ENCODE measurements at places on chromosomes 2 and 18.

GRCh38 chr2:125870264-125870663 is 785.7 kb upstream of the GYPC start:
- no peak for DNase-seq

DNA sequence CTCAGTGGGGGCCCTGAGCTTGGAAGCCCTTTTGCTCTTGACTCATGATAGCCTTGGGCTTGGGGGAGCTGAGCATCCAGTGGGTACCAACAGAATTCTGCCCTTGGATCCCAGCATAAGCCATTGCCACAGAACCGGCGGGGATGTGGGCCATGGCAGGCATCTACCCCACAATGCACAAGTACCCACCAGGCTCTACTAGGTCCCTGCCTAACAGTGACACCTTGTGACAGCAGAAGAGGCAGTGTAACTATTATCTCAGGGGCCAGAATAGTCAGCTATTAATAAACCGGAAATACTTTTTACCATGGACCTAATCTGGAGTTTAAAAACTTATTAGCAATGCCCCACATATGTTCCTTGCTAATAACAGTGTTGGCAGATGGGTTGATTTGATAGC is 397.2 kb downstream of the TMEM182 start:
- DNase-seq = no peak

- DNase-seq = no peak
Observed at GRCh38 chr2:135650721-135651120, 90.9 kb upstream of the UBXN4 start.

GRCh38 chr18:48393776-48394175 is 15.4 kb downstream of the ZBTB7C start:
- DNase-seq = no peak

DNA sequence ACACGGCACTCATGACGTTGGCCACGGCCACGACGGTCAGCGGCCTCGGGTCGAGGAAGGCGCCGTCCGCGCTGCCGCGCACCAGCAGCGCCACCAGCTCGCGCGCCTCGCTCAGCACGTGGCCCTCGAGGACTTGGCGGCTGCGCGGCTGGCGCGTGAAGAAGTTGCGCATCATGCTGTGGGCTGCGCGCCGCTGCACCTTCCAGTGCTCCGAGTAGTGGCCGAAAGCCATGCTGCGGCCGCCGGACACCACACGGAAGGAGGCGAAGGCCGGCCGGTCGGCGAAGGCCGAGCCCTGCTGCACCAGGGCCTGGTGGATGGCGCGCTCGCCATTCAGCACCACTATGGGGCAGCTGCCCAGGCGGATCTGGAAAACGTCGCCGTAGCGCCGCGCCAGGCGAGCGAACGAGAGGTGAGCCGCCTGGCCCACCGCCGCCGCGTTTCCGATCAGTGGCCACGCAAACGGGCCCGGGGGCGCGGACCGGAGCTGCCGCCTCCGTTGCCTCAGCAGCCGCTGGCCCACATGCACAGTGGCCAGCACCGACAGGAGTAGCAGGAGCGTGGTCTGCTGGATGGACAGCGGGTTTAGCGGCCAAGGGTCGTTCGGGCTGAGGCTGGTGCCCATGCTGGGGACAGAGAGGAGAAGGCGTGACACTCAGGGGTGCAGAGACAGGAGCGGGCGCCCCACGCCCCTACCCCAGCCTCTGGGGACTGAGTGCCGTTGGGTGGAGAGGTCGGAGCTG is 1.0 kb downstream of the CYP1B1 start:
- no peak for DNase-seq

GRCh38 chr2:224381521-224382279 is 20.2 kb downstream of the FAM124B start:
- DNase-seq = no peak

- no peak for DNase-seq
Observed at GRCh38 chr18:61888622-61889021, 4.2 kb downstream of the RNF152 start.

DNA sequence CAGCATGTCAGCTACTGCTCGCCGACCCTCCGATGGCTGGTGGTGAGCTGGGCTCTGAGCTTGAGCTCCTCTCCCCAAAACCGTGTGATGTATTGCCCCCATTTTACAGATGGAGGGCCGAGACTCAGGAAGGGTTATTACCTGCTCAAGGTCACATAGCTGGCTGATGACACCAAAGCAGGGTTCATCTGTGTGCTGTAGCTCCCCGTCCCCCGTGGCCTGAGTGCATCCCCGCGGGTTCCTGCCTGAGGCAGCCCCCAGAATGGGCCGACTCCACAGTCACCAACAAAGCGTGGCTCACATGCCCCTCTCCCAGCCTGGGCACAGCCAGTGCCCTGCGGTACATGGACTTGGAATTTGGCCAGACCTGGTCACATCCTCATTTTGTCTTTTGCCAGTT is 198.6 kb downstream of the TFCP2L1 start:
- DNase-seq = no peak

- DNase-seq = no peak
Observed at GRCh38 chr2:241686324-241686649, 328 bp downstream of the DTYMK start.

GRCh38 chr2:229237270-229237669 is 33.8 kb downstream of the PID1 start:
- DNase-seq = no peak

- DNase-seq = no peak
Observed at GRCh38 chr2:105610576-105611332, 134.0 kb upstream of the NCK2 start.

DNA sequence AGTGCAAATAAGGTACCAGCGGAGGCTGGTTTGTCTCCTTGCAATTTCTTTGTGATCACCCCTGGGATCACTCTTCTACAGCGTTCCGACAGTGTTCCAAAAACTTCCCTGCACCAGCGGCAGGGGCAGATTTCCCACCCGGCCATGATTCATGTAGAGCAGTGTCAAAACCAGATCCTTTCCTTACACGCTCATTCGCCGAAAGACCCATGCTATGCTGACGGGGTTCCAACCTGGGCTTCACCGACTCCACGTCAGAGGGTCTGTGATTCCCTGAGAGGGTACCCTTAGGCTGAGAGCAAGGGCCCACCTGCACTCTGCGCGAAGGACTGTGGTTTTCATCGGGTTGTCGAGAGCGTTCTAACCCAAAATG is 423 bp upstream of the TTC27 start:
- no peak for DNase-seq

- no peak for DNase-seq
Observed at GRCh38 chr2:31467426-31467825, 52.9 kb upstream of the XDH start.

- no peak for DNase-seq
Observed at GRCh38 chr2:235983016-235983415, 185.2 kb downstream of the GBX2 start.

DNA sequence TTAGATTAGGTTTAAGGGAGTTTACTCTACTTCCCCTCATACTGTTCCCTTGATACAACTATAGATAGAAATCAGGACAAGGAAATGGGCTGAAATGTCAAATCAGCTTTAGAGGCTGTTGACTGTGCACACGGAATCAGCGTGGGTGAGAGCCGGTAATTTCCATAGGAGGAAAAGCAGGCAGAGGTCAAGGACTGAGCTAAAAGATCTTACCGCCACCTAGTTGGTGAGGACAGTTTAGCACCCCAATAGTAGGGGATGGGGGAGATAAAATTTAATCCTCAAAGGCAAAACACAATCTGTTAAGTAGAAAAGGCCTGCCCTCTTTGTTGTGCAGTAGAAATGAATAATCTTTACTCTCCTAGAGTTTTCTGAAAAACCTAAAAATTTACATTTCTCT is 1154.5 kb upstream of the CHAC2 start:
- no peak for DNase-seq

DNA sequence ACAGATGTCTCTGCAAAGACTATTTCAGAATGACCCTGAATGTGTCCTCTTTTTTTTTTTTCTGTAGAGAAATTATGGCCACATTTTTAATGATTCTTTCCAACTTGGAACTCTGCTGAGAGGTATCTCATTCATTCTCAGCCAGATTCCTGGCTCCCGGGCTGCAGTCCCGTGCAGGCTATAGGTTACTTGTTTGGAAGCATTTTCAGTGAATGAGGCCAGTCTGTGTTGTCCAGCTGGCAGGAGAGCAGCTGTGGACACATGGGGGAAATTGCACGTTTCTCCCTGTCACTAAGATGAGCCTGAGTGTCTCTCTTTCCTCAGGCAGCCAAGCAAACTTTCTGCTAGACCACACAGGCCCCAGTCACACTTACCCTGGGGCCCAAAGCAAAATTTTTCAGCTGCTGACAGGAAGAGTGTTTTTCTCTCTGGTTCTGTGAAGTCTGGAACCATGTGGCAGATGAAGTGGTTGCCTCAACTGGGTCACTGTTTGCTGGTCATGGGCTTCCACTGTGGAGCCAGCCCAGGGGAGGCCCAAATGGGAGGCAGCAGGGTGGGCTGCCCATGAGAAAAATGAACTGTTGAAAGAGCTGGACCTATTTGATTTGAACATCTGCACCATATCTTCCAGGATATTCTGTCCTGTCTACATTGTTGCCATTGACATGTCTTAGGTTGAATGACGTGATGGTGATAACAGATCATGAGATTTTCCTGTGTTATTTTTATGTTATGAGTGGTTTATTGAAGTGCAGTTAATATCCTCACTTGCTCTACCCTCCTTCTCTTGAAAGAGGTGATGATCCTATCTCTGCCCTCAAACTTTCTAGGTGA is 431.2 kb downstream of the LPIN1 start:
- DNase-seq = peak; percentile 35

DNA sequence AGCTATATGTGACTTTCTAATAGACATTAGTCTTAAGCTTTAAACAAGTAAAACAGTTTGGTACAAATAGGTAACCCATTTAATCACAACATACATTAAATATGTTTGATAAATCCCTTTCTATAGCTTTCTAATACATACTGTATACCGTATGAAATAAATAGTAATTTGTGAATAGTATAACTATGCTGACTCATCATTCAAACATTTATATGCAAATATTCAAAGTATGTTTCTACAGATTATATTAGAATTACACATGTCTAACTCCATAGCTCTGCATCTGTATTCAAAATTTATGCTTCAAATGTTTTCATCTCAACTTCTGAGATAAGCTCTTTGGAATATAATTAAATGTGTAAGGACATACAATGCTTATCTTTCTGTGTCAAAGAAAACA is 142.7 kb upstream of the ZNF804A start:
- no peak for DNase-seq

DNA sequence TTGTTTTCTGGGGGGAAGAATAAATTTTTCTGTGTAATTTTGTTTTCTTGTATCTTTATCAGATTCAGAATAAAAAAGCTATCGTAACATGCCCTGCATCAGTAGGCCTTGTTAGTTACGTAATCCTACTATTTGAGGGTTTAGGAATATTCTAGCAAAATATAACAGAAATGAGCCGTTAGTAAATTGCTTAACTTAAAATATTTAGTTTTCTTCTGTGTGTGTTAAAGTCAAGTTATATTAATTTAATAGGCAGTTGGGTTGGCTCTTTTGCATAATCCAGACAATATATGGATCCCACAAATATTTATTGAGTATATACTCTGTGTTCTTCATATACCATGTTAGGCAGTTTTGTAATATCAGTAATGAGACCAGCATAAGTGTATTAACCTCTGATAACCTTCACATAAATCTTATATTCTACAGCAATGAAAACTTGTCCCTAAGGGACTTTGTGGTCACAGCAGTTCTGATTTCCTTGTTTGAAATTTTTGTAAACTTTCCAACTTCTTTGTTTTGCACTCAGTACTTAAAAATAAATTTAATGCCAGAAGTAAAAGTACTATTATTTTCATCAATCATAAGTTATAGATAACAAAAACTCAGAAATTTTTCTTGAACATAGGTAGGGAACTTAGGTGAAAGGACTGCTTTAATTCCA is 151.9 kb downstream of the FMNL2 start:
- no peak for DNase-seq

- DNase-seq = no peak
Observed at GRCh38 chr2:192090911-192091310, 103.8 kb downstream of the TMEFF2 start.

DNA sequence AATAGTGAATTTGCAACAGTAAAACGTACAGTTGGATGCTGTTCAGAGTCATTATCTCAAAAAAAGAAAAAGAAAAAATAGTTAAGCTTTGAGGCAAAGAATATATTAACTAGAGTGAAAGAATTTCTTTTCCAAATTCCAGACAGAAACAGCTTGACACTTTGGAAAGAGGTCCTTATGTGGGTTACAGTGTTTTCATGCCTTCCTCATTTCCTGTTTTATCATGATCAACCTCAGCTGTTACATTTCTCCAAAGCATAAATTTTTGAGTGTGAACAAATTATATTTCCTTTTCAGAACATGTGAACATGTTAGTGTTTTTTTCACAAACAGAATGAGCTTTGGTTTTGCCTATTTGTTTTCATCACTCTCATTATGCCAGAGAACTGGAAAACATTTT is 13.6 kb downstream of the FRZB start:
- no peak for DNase-seq

DNA sequence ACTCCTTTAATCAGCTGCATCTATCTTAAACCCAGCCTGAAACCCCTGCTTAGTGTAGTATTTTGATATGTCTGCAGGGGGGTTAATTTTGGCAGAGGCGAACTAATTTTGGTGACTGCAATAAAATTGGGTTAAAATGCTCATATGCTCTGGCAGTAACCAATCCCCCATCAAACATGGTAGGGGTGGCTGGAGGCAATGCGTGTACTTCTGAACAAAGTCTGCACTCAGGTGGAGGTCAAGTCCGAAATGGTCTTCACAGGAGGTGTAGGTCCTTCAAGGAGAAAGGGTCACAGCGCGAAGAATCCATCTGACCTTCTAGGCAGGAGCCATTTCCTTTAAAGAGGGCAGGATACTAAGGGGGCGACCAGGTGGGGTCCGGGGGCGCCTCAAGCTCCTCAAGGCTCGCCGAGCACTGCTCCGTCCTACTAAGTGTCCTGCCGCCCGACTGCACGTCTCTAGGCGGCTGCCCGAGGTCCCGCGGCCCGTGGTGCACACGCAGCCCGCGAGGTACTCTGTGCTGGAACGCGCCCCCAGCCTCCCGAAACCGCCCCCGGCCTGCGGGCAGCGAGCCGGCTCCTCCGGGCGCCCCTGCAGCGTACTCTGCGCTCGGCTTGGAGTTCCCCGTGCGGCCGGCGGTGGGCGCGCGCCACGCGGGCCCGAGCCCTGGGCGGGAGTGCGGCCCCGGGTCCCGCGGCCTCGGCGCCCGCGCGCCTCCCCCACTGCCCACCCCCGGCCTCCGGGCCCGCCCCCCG is 1.7 kb upstream of the LDLRAD4 start:
- peak; percentile 63 for DNase-seq

- DNase-seq = no peak
Observed at GRCh38 chr2:36539631-36540030, 58.3 kb downstream of the FEZ2 start.

GRCh38 chr2:136932700-136933099 is 167.4 kb downstream of the THSD7B start:
- no peak for DNase-seq

DNA sequence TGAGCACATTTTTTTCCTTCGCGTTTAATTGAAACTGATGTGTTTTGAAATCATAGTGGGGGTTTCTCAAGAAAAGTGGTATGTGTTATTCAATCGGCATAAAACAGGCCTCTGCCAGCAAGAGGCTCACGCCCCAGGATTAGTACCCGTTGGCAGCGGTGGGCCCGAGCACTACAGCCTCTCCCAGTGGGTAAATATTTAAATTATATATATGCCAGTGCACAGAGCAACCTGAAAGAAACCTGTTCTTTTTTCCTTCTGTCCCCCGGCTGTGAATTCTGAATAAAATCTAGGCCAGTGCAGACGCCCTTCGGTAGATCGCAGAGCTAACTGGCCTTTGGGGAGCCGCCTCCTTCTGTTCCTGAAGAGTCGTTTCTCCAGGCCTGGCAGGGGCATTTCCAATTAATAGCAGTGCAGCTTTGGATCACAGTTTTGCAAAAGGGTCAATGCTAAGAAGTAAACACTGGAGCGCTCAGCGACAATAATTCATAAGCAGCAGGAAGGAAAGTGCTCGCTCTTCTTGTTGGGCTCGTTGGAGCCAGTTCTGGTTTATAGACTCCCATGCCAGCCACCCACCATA is 202.8 kb upstream of the SALL3 start:
- DNase-seq = no peak
